Activated CD4-positive, alpha-beta memory T cell treated with anti-CD3 and anti-CD28 coated beads for 36 hours (primary cell): ENCODE measurements at places on chromosomes 5 and 9.

DNA sequence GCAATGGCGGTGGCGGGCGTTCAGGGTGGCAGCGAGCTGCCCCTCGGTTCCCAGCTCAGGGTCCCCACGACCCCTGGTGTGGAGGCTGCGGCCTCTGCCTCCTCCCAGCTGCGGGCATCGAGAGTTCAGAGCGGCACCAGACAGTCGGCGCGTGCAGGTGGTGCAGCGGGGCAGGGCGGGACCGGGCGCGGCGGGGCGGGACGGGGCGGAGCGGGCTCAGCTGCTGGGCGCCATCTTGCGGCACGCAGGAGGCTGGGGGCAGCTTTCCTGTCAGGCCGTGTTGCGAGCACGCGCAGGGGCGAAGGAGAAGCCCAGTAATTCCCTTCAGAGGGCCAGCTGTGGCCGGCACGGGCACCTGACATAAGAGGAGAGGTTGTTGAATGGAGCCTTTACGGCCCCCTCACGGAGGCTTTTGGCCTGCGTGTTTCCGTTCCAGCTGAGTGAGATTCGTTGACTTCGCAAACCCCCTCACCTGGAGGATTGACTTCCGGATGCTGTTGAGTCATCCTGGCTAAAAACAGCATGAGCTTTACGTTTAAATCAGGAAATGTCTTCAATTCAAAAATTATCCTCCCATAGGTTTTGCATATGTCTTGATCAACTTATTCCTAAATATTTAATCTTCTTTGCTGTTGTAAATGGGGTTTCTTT, 587 bp downstream of the C5orf47 start:
- no peak for DNase-seq

DNA sequence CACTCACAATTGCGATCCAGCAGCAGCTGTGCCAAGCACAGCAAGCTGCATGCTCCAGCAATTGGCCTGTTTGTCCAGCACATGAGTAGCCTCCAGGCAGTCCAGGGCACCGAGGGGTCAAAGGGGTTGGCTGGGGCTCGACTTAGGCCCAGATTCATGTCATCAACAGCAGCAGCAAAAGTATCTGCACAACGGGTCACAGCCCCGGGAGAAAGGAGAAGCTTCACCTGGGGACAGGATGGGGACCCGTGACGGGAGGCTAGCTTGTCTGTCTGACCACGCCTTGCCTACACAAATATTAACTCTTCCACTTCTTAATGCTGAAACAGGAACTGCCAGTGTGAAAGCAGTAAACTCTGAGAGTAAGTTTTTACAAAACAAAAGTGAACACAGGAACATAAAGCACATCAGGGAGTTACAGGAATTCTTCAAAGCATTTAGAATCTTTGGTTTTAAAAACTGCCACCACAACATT, 191.2 kb downstream of the PIK3R1 start:
- no peak for DNase-seq

GRCh38 chr5:78361631-78361993, 1.2 kb downstream of the SCAMP1 start:
- DNase-seq = no peak

- no peak for DNase-seq
Observed at GRCh38 chr9:109471475-109472393, 26.4 kb downstream of the PTPN3 start.

GRCh38 chr5:107092695-107093094, 578.0 kb downstream of the EFNA5 start:
- no peak for DNase-seq

DNA sequence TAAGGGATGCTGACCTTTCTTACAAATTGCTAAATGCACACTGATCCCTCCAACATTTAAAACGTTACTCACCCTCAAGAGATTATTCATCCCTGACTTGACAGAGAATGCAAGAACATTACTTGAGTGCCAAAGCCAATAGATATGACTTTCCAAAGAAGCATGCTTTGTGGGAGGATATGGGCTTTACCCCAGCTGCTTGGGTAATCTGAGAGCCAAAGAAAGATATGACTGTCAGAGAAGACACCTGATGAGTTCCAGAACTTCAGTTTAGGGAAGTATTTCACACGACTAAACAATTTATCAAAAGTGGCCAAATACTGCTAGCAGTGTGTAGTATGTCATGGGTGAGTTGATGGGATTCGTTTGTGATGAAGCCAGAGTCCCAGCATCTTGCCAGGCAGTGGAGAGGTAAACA, 7.4 kb upstream of the SPDL1 start:
- DNase-seq = no peak

DNA sequence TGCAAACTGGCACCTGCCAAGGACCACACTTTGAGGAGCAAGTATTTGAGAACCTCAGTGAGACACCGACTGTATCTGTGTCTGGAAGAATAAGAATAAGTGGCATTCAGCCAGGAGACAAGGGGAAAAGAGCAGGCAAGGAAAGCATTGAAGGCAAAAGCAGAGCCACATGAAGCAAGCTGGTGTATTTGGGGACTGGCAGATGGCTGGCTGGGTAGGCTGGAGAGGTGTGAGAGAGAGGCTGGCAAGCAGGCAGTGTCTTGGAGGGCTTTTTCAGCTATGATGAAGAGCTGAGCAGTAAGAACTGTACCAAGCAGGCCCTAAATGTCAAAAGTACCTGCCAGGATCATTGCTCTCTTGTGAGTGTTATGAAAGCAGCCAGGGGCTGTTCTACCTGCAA, 14.1 kb upstream of the C5orf58 start:
- no peak for DNase-seq

DNA sequence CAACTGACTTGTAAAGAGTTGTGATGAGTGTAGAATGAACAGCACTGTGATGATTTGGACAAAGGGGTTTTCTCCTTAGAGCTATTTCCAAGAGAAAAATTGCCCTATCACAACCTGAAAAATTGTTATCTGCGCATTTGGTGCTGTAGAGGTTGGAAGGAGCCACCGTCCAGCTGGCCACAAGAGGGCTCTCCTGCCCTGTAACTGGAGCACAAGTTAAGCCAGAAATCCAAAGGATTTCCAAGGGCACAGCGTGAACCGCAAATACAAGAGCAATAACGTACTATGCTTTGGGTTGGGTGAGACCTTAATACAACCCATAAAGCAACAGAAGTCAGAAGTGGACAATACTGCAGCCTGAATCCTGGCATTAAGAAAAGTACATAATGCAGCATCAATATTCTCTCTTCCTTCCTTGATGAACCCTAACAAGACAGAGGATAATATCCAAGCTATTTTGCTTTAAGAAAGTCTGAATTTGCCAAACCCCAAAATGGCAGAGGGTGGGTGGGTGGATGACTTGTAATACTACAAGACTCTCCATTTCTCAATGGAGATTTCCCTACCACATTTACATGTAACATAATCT, 56.8 kb upstream of the SMIM32 start:
- peak; percentile 25 for DNase-seq

GRCh38 chr5:146704949-146705665, 173.4 kb downstream of the PPP2R2B start:
- DNase-seq = no peak

DNA sequence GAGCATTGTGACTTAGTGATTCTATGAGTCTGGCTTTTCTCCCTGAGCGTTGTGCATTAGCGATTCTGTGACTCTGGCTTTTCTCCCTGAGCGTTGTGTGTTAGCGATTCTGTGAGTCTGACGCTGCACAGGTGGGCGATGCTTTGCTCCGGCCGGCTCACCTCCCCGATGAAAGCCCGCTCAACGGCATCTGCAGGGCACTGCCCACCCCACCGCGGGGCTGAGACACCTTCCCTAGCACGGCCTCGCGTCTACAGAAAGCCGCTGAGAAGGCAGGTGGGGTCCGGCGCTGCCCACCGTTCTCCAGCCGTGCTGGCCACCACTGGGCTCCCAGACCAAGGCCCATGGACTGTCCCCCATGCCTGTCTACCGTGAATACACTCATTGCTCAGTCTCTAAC, 12.8 kb upstream of the SLC9A3 start:
- DNase-seq = no peak

GRCh38 chr5:151565971-151566370, 25.2 kb downstream of the FAT2 start:
- DNase-seq = no peak

- DNase-seq = no peak
Observed at GRCh38 chr5:175902026-175902425, 30.6 kb downstream of the CPLX2 start.

GRCh38 chr5:115549154-115549553, 4.6 kb upstream of the FEM1C start:
- no peak for DNase-seq

GRCh38 chr5:132827943-132828673, 2.3 kb downstream of the SHROOM1 start:
- no peak for DNase-seq

DNA sequence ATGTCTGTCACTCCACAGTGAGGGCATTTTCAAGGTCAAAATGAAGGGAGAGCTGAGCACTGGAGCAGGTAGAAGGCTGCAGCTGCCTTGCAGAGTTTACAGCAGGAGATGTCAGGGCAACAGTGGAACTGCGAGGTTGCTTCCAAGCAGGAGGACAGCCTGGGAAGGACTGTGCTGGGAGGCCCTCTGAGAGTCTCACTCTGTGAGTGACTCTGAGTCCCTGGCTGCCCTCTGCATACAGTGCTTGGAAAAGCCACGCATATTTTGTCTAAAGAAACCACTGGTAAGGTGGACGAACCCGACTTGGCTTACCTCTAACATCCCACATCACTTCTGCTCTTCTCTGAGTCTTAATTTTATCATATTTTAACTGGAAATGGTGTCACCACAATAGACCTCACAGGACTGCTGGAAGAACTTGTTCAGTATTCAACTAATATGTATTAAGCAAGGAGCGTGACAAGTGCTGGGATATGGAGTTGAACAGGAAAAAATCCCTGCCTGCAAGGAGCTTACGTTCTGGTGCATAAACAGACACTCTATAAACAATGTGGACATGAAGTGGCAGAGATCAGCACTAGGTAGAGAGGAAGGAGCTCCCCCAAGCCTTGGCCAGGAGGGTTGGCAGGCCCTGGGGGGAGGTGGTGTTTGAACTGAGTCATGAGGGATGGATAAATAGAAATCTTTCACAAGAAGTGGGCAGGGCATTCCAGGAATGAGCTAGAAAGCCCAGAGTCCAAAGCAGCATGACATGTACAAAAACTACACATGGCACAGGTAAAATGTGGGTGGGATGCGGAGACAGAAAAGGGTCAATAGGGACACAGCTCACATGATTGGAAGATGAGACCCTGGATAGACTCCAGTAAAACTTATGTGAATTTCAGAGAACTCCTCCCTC, 64.0 kb upstream of the FOXE1 start:
- DNase-seq = no peak

- DNase-seq = no peak
Observed at GRCh38 chr9:34428325-34428958, 29.9 kb downstream of the FAM219A start.

GRCh38 chr5:172140120-172140519, 47.9 kb downstream of the STK10 start:
- no peak for DNase-seq

DNA sequence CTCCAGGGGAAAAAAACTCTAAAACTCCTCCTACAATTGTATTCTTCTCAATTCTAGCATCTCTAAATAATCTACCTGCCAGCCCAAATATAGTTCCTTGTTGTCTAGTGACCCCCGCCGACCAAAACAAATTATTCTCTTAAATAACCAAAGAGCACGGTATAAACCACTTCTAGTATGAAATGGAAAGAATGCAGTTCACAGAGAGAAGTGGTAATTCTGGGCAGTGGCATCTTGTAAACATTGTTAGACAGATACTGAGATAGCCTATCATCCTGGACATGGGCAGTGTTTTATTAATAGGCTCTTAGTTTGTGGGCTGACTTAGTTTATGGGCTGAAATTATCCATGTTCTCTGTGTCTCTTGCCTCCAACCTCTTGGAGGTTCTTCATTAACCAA, 1412.6 kb upstream of the CDH9 start:
- no peak for DNase-seq

DNA sequence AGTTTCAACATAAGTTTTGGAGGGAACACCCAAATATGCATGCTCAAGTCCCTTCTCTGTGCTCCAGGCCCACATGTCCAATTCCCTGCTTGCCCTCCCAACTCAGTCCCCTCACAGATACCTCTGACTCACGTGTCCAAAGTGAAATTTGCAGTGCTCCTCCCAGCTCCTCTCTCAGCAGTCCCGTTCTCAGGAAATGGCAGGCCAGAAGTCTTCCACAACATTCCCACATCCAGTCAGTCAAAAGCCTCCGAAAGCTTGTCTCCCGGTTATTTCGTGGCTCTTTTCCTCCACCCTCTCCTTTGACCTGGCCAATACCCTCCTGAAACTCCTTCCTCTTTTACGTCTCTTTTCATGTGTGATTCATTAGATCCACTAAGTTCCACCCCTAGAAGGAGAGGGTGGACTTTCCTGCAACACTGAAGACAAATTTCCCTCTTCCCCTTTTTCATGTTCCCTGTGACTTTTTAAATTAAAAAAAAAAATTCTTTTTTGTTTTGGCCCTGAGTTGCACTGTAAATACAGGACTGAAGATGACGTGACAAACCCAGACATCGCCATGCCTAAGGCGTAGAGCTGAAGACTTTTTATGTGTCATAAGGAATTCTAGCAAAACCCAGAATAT, 12.8 kb upstream of the MGAT1 start:
- peak; percentile 6 for DNase-seq

GRCh38 chr5:66992547-66992946, 204.1 kb downstream of the CD180 start:
- no peak for DNase-seq

DNA sequence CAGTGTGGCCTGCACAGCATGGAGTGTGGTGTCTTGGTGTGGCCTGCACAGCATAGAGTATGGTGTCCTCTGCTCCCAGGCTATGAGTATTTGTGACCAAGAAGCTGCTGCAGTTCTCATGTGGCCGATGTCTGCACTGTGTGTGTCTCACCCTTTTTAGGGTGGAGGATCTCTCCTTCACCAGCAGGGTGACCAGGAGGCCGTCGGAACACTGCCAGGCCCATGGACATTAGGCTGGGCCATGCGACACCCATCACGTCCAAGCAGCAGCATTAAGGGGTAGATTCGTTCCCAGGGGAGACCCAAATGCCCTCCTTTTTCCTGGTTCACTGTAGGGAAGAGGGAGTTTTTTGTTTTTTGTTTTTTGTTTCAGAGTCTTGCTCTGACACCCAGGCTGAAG, 115.3 kb upstream of the SPIN1 start:
- no peak for DNase-seq

GRCh38 chr9:84974855-84975254, 305.3 kb downstream of the NTRK2 start:
- no peak for DNase-seq

GRCh38 chr5:151667083-151667482, 19.6 kb downstream of the SPARC start:
- DNase-seq = no peak
